NB4 (cell line): ENCODE measurements at places on chromosomes 11 and 22.

DNA sequence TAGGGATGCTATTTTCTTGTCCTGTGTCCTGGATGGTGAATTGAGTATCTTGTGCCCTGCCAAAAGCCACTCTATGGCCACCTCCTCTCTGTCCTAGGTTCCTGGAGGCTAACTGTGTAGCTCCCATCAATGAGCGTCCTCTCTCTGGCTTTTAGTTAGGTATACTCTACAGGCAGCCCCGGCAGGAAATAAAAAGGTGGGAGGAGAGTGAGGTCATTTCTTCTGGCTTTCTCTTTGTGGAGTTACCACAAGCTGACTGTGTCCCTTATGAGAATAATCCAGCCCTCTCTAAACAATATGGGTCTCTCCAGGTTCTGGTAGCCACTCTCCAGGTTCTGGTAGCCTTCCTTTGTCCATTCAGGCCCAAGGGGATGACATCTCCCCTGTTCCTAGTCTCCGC is 11.7 kb upstream of the ASPHD2 start:
- DNase-seq, result no peak

DNA sequence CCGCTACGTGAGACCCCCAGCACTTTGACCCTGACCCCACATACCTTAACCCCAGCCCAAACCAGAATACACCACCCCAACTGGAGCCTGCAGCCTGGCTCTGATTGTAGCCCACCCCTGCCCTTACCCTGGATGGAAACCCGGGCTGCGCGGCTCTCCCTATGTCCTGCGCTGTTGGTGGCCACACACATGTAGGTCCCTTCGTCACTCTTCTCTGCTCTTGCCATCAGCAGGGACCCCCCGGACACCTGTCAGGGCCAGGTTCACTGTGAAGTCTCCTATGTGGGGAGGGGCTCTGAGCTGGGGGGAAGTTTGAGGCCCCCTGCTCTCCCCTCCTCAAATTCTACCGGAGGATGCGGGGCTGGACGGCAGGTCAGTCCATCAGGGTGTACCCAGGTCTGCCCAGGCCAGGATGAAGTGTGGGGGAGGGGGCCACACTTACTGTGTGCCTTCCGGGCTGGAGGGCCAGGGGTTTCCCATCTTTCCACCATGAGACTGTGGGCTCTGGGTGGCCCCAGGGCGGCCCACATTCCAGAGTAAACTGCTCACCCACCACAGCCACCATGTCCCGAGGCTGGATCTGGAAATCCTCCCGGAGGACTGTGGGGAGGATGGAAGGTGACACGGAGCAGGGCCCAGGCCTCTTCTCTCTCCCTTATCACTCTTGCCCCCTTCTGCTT is 1.5 kb downstream of the ROBO4 start:
- DNase-seq, result no peak

DNA sequence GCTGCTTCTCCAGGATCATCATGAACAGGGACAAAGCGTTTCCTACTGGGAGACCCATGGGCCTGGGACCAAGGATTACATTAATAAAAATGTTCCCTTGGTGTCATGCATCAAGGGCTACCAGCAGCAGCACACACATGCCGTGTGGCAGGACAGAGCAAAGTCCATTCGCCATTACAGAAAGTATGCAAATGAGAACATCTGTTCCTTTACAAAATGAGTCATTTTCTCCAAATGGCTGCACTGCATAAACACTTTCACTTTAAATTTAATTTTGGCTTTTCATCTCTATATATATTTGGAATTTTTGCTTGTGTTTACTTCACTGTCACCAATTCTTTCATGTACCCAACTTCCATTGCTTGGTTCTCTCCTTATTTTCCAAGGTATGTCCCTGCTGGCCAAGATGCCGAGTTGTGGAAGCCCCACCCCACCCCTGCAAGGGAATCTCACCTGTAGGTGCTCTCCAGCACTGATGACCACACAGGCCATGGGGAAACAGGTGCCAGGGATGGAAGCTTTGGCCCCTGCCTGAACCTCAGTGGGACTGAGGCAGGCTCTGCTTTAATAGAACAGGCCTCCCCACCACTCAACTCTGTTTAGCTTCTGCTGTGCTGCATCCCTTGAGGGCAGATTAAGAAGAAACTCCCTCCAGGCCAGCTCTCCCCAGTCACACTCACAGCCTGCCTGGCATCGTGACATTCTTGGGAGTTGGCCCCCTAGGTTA is 15.6 kb upstream of the GNAZ start:
- no peak for DNase-seq

- DNase-seq, result no peak
Observed at GRCh38 chr22:22242488-22242887, 2.1 kb upstream of the VPREB1 start.

DNA sequence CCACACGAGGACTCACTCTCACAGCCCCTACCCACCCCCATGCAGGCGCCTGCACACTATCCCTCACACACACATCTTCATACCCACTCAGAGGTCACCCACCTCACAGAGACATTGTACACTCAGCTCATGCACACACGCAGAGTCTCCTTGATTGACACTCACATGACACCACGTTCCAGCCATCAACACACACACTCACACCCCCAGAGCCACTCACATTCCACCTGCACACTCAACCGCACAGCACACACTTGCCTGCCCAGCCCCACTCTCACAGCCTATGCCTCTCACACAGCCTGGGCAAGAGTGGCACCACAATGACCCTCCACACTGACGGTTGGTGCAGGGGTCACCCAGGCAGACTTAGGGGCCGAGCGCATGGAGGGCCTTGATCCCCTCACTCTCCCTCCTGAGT is 2.2 kb downstream of the SPI1 start:
- DNase-seq, result no peak

- DNase-seq, result no peak
Observed at GRCh38 chr11:126165757-126166156, 45.7 kb downstream of the RPUSD4 start.

- no peak for DNase-seq
Observed at GRCh38 chr11:120329556-120329955, 4.5 kb downstream of the TLCD5 start.

- DNase-seq, result no peak
Observed at GRCh38 chr11:19920982-19921381, 208.3 kb downstream of the NAV2 start.

GRCh38 chr22:42930810-42931420 is 73.8 kb upstream of the ARFGAP3 start:
- peak; percentile 25 for DNase-seq

DNA sequence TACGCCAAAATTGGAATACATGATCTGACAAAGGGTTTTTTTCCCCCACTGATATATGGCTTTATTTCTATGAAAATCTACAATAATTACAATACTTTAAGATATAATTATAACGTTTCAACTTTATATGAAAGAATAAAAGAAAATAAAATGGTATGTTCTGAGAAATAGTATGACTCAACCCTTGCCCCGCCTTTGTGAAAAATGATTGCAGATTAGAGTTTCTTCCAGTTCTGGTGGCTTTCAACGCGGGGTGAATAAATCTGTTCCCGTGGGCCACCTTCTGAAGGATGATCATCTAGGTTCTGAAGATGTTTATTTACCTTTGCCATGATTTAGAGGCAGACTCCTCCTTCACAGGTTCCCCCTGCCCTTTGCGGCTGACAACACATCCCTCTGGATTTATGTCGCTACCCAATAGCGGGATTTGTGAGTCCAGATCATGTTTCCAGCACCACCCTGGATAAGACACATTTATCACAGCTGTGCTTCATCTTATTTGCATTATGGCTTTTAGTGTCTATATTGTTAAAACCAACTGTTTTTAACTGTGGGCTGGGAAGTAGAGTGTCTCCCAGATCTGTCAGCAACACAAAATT is 607.0 kb upstream of the KIRREL3 start:
- no peak for DNase-seq

DNA sequence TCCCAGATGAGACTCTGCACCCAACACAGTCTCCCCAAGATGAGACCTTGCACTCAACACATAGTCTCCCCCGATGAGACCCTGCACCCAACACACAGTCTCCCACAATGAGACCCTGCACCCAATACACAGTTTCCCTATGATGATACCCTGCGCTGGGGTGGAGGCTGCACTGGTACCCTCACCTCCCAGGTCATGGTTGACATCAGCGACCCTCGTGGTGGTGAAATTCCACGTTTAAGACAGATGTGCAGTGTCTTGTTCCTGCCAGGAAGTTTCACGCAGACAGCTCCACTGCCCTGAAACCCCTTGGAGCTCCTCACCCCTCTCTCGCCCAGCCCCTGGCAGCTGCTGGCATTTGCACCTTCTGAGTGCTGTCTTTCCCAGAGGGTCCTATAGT is 9.5 kb downstream of the MUC5AC start:
- DNase-seq, result no peak

DNA sequence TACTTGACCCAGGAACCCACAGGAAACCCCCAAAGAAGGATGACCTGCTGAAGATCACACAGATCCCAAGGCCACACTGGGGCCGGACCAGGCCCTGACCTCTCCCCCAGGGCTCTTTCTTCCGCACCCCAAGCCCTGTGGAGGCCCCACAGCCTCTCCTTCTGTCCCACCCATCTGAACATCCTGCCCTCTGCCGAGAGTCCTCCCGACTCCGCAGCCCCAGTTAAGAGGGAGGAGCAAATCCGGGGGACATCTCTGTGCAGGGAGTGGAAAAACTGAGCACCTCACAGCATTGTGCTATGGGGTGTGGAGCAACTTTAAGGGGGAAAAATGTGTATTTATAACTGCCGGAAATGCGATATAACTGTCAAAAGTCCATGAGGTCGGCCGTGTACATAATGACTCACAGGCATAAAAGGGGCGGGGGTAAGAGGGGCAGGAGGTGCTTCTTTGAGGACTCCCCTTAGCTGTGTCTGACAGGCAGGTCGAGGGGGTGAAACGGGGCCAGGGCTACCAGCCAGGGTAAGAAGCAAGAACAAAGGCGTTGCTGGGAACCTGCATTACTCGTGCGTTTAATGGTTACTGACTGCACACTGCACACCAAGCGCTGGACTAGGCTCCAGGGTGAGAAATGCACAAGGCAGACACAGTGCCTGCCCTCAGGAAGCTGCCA is 57.2 kb downstream of the WNT11 start:
- no peak for DNase-seq

GRCh38 chr22:41564563-41564962 is 3.8 kb downstream of the CSDC2 start:
- DNase-seq, result no peak

- DNase-seq, result peak; percentile 97
Observed at GRCh38 chr11:10725114-10725906, 25.7 kb upstream of the CTR9 start.

- no peak for DNase-seq
Observed at GRCh38 chr11:105732611-105733010, 122.7 kb downstream of the GRIA4 start.

- no peak for DNase-seq
Observed at GRCh38 chr11:93743291-93743690, 1.8 kb downstream of the C11orf54 start.

- no peak for DNase-seq
Observed at GRCh38 chr22:36864454-36865215, 3.8 kb downstream of the NCF4 start.

DNA sequence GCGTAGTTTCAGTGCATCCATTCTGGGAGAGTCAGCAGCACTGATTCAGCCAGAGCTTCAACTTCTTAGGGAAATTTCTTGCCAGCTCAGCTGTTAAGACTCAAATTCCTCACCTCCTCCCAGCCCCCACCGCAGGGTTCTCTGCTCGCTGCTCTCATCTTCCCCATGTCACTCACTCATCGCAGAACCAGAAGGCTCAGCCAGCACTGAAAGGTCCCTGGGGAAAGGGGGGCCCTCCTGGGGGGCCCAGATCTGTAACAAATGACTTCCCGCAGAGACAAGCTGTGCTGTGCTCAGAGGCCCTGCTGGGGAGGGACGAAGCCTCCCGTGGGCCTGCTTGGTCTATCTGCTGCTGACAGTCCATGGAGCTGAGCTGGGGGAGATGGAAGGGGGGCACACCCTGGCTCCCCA is 220.6 kb downstream of the NTM start:
- DNase-seq, result no peak

- peak; percentile 77 for DNase-seq
Observed at GRCh38 chr11:65911682-65912568, 6.9 kb downstream of the C11orf68 start.
